ENCODE measurements at places on chromosomes 2 and 18.

- DNase-seq: no peak
These were observed 61.9 kb downstream of the KIF5C start for GRCh38 chr2:148936857-148937450.

DNA sequence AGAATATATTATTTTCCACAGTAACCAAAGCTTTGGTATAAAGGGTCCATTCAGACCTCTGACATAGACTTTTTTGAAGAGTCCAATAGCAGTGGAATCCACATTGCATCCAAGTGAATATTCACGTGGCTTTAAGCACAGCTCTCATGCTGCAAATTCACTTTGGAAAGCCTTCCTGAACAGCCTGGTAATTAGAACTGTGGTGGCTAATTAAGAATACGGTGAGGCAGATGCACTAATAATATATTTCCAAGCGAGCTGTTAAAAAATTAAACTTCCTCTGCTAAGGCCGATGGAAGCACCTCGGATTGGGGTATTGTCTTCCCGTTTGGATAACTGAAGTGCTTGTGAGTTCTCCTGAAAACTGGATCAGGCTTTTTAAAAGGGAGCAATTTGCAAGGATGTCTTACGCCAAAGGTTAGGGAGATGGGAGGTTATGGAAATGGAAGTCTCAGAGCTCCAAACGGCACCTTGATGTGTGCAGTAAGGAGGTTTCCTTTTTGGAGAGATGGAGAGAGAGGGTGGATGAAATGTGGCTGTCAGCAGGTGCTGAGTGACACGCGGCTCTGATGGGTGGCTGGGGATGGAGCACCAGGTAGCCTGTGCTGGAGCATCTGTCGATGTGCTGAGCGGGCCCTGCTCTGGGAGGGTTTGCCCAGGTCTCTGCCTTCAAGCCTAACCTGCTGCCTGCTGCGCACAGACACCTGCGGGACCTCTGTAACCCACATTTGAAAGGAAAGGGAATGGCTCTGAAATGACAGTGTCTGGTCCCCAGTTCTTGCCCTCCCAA lies 37.5 kb downstream of the CABLES1 start:
- DNase-seq: no peak

- no peak for DNase-seq
These were observed 35.5 kb downstream of the POU3F3 start for GRCh38 chr2:104889291-104889959.

DNA sequence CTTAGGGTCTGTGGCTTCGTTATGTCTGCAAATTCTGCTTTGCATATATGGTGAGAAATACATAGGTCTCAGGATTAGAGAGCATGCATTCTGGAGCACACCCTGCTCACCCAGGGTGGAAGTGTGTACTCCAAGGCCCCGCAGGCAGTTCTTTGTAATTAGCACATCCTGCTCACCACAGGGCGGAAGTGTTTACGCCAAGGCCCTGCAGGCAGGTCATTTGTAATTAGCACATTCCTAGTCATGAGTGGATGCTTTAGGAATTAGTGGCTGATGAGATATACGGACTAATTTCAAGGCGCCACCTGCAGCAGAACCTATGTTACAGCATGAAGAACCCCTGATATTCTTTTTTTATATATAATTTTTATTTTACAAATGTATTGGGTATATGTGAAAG lies 4.2 kb downstream of the ALLC start:
- no peak for DNase-seq

Data from fibroblast of skin of scalp (primary cell).